Renal pelvis (tissue), 12 donors: ENCODE measurements at places on chromosomes 12 and 14. TPM values are rescaled to one million over a fixed set of nuclear protein-coding genes. Genes with fewer than 3 reads are reported as not detected.

GRCh38 chr12:80936642-80937390, 918 bp downstream of the LIN7A start:
- peak; percentile 35 for DNase-seq

- DNase-seq = no peak
Observed at GRCh38 chr12:56425193-56425592, 24.0 kb downstream of the TIMELESS start.

GRCh38 chr12:104929977-104930376, 28.1 kb downstream of the SLC41A2 start:
- DNase-seq = no peak

- no peak for DNase-seq
Observed at GRCh38 chr14:94054401-94054800, 26.6 kb downstream of the DDX24 start.

GRCh38 chr12:55829967-55830600, 697 bp upstream of the DNAJC14 start:
- peak; percentile 83 for DNase-seq

DNA sequence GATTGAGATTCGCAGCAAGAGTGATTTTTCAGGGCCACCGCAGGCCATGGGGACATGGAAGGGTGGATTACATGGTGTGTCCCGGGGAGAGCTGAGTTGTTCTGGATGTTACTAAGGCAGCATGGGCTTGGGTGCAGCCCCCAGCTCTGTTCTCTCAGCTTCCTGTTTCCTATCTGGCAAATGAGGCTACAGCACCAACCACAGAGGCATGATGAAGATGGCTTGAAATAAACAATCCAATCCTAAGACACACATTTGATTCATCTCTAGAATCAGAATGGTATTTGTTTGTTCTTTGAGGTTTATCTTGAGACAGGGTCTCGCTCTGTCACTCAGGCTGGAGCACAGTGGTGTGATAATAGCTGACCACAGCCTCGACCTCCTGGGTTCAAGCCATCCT, 21.6 kb downstream of the GLTP start:
- DNase-seq = no peak

DNA sequence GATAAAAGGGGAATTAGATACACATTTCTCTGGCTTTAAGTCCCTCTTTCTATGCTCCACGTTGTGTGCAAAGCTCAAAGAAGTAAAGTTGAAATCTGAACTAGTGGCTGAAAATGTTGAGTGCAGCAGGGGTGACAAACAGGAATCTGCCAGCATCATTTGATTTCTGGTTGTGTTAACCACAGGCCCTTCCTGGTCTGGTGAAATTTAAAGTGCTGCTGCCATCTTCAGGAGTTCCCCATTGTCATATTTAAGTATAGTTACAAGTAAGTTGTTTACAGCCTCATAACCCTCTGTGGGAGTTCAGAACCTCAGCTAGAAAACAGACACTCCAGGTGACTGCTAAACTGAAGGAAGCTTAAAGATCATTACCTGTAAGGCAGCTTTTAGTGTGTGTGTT, 90.9 kb upstream of the CCDC196 start:
- no peak for DNase-seq

DNA sequence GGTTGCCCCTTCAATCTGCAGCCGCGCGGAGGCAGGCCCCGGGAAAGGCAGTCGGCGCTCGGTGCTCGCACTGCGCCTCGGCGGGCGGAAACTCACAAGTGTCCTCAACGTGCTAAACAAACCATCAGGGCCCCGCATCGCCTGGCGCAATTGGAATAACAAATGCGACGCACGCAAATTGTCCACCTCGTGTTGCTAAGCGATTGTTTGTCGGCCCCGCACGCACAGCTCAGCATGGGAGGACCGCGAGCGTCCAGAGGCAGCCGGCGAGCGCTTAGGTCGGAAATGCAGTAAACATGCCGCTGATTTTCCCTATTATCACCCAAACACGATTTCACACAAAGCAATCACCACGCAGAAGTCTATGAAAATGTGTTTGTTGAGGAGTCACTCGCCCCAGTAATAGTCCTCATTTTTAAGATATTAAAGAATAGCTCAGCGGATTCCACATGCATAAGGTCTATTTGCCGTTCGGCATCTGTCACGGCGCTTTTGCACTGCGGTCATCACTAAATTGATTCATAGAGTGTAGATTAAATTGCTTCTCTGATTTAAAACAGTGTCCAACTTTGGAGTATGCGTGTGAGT, 3.2 kb upstream of the GSC start:
- no peak for DNase-seq

DNA sequence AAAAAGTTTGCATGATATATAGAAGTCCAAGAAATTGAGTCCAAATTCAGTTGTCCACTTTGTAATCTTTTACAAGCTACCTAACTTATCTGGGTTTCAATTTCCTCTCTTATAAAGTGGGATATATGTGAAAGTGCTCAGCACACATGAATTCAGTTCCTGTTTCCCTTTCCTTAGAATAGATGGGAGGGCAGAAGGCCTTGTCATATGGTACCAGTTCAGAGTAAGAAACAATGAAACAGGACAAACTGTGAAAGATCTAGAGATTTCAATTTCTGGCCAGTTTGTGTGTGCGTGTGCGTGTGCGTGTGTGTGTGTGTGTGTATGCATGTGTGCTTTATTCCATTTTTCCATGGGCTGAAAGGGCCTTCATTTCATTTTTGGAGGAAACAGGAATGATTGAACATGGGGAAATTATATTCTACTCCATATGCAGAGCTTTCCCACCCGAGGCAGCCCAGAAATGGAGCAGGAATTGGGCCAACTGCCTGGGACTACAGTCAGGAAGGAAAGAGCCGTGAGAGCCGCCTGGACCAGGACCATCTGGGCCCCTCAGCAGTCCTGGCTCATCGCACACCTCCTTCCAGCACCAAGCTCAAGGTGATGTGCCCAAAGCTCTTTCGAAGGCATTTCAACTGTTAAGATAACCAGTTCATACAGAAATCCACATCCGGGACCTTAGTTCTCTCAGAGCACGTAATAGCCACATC, 183.2 kb downstream of the EPS8 start:
- DNase-seq = no peak

- DNase-seq = no peak
Observed at GRCh38 chr12:106267535-106267934, 19.7 kb upstream of the CKAP4 start.

DNA sequence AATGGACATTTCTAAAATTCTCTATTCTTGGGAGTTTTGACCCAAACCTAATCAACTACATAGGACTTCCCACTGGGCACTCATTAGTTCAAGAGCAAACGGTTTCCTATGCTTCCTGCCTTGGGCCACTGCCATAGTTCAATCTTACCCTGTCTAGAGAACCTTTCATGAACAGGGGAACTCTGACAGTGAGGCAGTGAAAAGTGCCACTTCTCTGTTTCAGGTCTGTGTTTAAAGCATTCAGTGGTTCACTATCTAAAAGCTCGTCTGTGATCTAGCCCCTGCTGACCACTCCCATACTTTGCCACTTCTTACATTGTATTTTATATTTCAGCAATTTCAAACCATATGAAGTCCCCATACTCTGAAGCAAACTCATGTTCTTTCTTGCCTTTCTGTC, 122.7 kb upstream of the IGF1 start:
- no peak for DNase-seq

- no peak for DNase-seq
Observed at GRCh38 chr12:101777485-101777884, 38.2 kb upstream of the SYCP3 start.

- DNase-seq = no peak
Observed at GRCh38 chr14:100664841-100665510, 61.7 kb upstream of the DLK1 start.

DNA sequence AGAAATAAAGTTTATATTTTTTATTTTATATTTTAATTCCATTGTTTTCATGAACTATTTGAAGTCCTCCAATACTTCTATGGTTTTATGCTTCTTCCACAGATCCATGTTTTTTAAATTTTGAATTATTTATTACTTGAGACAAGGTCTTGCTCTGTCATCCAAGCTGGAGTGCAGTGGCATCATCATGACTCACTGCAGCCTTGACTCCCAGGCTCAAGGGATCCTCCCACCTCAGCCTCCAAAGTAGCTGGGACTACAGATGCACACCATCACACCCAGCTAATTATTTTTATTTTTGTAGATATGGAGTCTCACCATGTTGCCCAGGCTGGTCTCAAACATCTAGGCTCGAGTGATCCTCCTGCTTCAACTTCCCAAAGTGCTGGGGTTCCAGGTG, 28.8 kb upstream of the DLGAP5 start:
- DNase-seq = no peak

- no peak for DNase-seq
Observed at GRCh38 chr14:102811254-102811963, 34.2 kb downstream of the TRAF3 start.

DNA sequence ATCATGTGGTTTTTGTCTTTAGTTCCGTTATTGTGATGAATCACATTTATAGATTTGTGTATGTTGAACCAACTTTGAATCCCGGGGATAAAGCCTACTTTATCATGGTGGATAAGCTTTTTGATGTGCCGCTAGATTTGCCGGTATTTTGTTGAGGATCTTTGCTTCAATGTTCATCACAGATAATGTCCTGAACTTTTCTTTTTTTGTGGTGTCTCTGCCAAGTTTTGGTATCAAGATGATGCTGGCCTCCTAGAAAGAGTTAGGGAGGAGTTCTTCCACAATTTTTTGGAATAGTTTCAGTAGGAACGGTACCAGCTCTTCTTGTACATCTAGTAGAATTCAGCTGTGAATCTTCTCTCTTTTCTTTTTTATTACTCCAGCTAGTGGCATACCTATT, 6.9 kb upstream of the KRT6B start:
- DNase-seq = no peak

DNA sequence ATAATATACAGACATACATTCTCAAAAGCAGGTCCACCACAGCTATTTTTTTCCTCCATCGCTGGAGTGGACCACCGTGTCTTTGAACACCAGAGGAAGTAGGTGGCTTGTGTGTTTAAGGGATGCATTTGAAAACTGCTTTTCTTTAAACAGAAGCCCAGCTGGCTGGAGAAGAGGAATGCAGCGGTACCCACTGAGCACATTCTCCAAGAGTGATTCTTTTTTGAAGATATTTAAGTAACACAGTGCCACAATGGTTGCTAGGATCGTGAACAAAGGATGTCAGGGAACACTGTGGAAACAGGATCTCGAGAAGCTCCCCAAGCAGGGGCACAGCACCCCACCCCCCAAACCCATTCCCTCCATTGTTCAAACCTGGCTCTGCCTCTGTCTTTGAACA, 286.6 kb upstream of the PWP1 start:
- no peak for DNase-seq

DNA sequence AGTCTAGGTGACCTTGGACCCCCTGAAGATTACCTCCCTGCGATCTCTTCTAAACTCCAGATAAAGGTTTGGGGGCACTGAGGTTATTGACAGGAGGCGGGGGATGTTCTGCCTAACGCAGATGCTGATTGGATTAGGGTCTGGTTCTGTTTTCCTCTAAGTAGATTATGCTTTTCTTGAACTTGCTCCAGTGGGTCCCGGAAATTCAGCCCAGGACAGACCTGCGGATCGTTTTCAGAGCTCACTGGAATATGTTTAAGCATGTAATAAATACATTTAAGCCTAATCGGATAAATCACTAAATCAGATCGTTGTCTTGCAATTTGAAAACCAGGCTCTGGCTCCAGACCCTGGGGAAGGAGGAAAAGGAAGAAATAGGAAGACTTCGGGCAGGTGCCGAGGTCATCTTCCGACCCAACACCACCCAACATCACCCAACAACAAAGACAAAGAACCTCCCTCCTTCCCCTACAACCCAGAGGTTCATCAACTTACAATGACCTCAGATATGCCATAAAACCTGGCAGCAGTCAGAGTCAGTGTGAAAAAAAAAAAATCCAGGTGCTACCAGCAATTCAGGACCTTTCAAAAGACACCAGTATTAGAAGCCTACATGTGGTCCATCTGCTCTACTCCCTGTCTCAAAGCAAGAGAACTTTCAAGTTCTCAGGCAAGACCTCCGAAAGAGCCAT, 148.4 kb downstream of the KSR2 start:
- DNase-seq = no peak

DNA sequence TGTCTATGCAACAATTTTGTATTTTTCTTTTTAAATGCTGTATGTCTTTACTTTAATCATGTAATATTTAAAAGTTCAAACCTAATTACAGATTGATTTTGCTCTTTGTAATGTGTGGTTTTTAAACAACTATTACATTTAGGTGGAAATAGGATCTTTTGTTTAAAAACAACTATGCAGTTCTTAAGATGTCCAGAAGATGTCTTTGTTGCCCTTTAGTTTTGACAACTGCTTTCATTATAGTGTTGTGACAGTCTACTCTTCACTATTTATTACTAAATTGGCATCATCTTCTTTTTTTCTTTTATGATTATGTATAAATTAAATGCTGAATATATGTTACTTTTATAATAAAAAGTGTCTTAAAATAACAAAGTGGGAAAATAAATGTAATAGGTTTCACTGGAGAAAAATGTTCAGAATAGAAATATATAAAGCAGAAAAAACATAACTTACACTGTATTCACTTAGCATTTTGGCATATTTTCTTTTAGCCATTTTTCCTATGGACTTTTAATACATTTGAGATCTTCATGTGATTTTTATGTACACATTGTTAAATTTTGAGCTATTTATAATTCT, 27.1 kb upstream of the PCNX4 start:
- peak; percentile 15 for DNase-seq

Gene TSFM
- 45.0 TPM for polyA plus RNA-seq

Gene EFS
- 55.6 TPM for polyA plus RNA-seq

Gene CIDEB
- polyA plus RNA-seq = 28.3 TPM

Gene LIMA1
- polyA plus RNA-seq = 76.7 TPM

Gene GPR84
- 0.19 TPM for polyA plus RNA-seq

Gene LRRC43
- 8.7 TPM for polyA plus RNA-seq

Gene RTL1
- not detected for polyA plus RNA-seq

Gene PLEKHD1
- 6.3 TPM for polyA plus RNA-seq
